GM23248 (cell line): ENCODE measurements at places on chromosomes 3 and 15.

- DNase-seq: no peak
Observed at GRCh38 chr15:35535365-35535916, 10.5 kb downstream of the DPH6 start.

GRCh38 chr3:146783446-146783845, 178.3 kb upstream of the PLSCR5 start:
- peak; percentile 34 for DNase-seq

GRCh38 chr3:183823963-183824362, 1.4 kb downstream of the MAP6D1 start:
- no peak for DNase-seq

GRCh38 chr15:33454996-33455395, 144.2 kb downstream of the RYR3 start:
- DNase-seq: no peak

- DNase-seq: no peak
Observed at GRCh38 chr3:194874206-194874605, 188.5 kb downstream of the FAM43A start.

- DNase-seq: peak; percentile 0
Observed at GRCh38 chr15:37375519-37375918, 275.2 kb upstream of the MEIS2 start.

DNA sequence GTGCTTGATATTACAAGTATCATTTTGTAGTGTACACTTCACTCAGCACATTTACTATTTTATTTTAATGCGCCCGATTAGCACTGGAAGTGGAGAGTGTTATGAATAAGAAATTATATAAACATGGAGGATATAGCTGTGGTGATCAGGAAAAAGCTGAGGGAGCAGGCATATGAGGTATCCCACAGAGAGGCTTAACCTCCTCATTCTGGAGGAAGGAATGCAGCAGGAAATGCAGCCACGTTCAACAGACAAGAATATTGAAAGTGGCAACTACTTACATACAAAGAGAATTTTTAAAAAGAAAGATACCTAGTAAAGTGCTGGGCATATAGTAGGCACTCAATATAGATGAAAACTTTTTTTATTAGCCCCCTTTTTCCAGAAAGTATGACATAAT, 166.0 kb upstream of the SATB1 start:
- no peak for DNase-seq

GRCh38 chr3:116087426-116087825, 357.9 kb downstream of the LSAMP start:
- no peak for DNase-seq

GRCh38 chr3:77191014-77191413, 151.1 kb downstream of the ROBO2 start:
- DNase-seq: no peak

DNA sequence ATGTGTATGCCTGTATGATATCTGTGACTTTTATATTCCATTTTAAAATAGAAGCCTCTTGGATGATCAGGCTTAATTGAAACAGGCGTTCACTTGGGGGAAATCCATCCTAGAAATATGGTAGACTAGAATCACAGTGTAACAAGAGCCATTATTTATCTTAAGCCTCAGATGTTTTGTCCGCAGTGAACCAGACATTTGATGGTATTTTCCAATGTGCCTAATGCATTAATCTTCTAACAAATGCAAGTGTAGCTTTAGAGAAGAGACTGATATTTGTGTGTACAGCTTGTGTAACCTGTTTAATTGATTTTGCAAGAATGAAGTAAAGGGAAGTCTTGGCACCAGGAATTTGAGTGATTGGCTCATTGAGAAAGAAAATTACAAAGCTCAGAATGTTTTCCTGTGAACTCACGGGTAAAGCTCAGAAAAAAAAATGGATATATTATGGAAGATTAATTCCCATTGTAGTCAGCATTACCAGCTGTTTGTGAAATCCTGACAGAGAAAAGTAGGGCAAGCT, 155.7 kb downstream of the SV2B start:
- DNase-seq: no peak

- DNase-seq: no peak
Observed at GRCh38 chr15:80325206-80325605, 73.2 kb upstream of the CTXND1 start.

DNA sequence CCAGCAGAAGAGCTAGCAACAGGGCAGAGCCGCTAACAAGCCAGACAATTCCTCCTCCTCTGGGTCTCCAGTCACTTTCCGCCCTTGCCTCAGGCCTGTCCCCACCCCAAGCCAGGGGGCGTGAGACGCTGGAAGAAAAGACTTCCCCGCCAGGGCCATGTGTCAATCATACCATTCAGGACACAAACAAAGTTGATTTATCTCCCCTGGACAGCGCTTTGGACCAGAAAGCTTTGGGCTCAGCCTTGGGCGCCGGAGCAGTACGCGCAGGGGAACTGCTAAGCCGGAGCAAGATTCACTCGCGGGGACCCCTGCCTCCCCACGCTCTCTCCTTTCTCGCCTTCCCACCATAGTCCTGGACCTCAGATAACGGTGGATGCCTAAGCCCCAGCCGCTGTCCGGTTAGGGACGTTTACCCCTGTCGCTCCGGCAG, 479 bp downstream of the LRRC2 start:
- DNase-seq: peak; percentile 56

GRCh38 chr15:80732167-80732566, 37.1 kb downstream of the ABHD17C start:
- no peak for DNase-seq

GRCh38 chr3:29761517-29761916, 480.6 kb downstream of the RBMS3 start:
- no peak for DNase-seq

- DNase-seq: peak; percentile 87
Observed at GRCh38 chr15:68492855-68493254, 60.9 kb upstream of the ITGA11 start.

DNA sequence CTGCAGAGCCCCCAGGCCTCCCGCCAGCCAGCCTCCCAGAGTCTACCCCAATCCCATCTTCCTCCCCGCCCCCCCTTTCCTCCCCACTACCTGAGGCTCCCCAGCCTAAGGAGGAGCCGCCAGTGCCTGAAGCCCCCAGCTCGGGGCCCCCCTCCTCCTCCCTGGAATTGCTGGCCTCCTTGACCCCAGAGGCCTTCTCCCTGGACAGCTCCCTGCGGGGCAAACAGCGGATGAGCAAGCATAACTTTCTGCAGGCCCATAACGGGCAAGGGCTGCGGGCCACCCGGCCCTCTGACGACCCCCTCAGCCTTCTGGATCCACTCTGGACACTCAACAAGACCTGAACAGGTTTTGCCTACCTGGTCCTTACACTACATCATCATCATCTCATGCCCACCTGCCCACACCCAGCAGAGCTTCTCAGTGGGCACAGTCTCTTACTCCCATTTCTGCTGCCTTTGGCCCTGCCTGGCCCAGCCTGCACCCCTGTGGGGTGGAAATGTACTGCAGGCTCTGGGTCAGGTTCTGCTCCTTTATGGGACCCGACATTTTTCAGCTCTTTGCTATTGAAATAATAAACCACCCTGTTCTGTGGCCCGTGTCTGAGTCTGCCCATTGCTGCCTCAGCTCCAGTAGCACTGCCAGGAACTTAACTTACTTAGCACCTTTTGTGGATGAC, 32.2 kb downstream of the PTPN23 start:
- DNase-seq: no peak

DNA sequence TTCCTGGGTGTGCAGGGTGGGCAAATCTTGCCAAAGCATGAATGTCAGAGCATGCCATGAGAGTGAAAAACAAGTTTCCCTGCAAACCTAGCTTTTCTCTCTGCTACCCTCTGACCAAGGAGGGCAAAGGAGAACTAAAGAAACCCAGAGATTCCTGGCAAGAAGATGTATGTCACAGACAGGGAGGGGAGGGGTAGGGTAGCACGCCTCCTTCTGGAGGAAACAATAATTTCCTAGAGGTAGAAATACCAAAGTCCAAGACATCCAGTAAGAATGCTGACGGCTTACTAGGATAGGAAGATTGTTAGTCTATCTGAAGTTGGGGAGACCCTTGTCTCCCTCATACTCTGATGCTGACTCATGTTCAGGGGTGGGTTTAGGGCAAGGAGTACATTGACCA, 203.9 kb downstream of the NR1D2 start:
- no peak for DNase-seq

GRCh38 chr3:167350245-167350862, 29.7 kb downstream of the ZBBX start:
- DNase-seq: peak; percentile 37

GRCh38 chr15:93497291-93497690, 408.3 kb upstream of the RGMA start:
- no peak for DNase-seq

- DNase-seq: no peak
Observed at GRCh38 chr3:192331749-192332385, 395.5 kb downstream of the FGF12 start.

DNA sequence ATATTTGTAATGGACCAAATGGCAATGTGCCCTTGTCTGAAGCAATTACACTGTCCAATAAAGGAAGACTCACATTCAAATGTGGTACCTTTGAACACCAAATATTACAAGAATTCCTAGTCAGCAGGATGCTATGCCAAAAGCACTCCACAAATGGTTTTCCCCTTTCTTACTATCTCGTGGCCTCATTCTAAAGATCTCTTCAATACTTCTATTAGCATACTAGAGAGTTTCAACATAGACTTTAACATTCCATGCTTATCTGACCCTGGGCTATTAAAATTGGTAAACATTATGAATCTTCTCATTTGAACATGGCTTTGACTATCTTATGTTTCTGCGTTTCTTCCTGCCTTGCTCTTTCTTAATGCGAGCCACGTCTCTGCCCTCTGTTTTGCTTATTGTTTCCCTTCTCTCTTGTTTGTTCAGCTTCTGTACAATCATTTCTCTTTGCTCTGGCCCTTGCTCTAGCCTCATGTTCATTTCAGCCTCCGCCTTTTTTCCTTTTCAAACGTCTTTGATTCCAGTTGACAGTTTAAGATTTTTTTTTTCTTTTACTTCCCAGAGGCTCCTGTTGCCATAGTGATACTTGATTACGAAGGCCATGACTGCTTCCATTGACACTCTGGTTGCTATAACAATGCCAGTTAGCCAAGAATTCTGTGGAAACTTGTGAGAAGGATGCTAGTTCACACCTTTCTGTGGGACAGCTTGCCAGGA, 49.5 kb upstream of the SLC9A9 start:
- peak; percentile 88 for DNase-seq

DNA sequence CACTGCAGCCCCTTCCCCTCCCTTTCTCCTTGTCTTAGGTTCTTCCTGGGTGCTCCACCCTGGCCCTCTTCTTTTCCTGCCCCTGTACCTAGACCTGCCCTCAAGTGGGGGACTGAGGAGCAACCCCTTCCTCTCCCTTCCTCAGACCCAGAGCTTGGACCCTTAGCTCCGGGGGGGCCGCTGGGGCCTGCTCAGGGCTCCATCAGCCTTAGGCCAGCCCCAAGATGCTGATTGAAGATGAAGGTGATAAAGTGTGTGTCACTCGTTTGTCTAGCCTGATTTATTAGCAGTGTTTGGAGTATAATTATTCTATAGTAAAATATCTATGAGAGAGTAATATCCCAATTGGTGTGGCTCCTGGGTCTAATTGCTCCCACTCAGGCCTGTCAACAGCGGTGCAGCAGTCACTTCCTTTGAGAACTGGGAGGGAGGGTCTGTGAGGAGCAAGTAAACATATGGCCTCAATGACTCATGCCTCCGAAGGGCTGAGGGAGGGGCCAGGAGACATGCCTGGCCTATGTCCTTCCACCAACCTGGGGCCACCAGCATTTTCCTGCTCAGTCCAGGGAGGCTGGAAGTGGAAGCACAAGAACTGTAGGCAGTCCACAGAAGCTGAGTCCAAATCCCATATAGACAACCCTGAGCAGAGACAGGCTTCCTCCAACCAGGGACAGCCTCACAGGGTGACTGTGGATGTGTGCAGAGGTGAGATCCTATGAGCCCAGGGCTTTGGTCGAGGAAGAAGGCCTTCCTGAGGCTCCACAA, 123.2 kb downstream of the DNAJB8 start:
- peak; percentile 19 for DNase-seq

- DNase-seq: no peak
Observed at GRCh38 chr15:88022716-88023115, 233.8 kb downstream of the NTRK3 start.

DNA sequence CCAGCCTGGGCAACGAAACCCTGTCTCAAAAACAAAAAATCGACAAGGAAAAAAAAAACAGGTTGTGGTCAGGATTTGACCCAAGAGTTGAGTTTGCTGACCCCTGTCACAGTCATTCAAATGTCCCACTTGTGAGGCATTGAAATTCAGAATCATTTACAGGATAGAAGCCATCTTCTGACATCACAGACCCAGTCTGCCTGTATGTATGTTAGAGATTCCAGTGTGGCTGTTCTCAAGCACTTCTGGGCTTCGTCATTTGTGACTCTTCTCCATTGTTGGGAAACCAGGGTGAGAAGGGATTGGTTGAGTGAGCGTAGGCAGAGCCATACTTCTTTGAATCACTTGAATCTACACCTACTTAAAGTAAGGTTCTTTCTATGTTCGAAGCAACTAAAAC, 57.1 kb downstream of the LMLN start:
- DNase-seq: no peak

DNA sequence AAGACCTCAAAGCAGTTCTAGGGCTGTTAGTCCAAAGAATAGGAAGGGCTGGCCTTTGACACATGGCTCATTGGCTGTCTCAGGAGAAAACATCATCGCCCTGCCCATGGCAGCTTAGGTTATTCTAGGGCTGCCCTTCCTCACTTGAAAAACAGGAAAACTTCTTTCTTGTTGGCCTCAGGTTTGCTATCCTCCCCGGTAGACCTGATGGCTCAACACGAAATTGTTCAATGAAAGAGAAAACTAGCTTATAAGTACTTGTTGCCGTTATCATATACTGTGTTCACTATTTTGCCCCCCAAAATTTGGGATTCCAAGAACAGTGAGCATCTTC, 602 bp upstream of the SLTM start:
- no peak for DNase-seq

DNA sequence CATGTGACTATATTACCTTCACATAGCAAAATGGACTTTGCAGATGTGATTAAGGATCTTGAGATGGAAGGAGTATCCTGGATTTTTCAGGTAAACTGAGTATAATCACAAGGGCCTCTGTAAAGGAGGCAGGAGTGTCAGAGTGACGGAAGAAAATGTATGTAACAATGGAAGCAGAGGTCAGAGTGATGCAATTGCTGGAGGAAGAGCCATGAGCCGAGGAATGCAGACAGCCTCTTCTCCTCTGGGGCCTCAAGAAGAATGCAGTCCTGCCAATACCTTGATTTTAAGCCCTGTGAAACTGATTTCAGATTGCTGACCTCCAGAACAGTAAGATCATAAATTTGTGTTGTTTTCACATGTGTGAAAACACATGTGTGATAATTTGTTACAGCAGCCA, 15.1 kb downstream of the HEMK1 start:
- DNase-seq: no peak

DNA sequence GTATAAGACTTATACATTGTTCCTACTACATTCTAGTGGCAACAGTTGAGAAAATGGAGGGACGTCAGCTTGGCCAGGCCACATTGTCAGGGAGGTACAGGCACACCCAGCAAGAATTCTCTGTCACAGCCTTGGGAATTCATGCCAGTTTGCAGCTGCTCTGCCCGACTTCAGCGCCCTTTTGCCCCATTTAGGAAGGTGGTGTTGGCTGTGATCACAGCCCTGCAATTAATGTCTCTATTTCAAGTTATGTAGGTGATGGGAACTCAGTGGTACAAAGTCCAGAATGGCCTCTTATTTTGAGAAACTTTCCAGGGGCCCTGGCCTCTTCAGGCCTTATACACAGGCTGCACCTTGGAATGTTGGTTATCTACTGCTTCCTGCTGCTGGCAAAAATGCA, 26.7 kb downstream of the AMOTL2 start:
- no peak for DNase-seq

GRCh38 chr15:45573961-45574629, 13.1 kb upstream of the BLOC1S6 start:
- DNase-seq: peak; percentile 29

- no peak for DNase-seq
Observed at GRCh38 chr3:130529486-130530215, 12.7 kb downstream of the COL6A6 start.
